NCI-H748 treated with DMSO at 0.1 percent for 48 hours (cell line): ENCODE measurements at places on chromosomes 5 and 9.

- no peak for DNase-seq
These were observed 9.4 kb upstream of the DELE1 start for GRCh38 chr5:141914199-141914743.

DNA sequence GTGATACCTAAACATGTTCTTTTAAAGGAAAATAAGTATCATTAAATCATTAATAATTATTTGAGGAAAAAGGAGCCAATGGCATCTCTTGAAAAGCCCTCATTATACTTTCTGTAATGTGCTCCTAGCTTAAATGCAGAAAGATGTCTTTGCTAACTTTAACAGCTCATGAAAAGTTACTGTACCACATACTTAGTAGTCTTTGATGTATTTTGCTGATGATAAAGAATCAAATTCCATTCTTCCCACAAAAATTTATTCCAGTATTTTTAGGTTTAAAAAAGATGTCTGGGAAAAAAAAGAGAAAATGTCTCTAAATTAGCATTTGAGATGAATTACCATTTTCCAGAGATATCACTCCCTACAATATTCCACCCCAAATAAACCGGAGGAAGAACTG lies 112.5 kb downstream of the PPP2R2B start:
- no peak for DNase-seq

GRCh38 chr9:111036429-111036789 lies 1.9 kb downstream of the LPAR1 start:
- peak; percentile 3 for DNase-seq

DNA sequence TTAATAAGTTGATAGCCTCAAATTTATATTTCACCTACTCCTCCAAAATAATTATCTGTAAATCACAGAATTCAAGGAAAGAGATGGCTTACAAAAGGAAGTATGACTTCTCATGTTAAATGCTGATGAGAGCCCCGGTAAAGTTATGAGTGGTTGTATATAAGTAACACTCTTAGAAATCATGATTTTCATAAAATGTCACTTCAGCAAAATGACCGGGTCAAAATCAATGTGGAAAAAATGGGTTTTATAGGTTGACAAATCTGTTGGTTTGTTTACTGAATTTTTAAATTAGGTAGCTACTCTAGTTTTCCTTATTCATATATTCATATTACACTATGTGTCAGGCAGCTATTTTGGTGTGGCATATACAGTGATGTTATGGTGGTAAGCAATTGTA lies 1131.0 kb downstream of the TAF11L14 start:
- no peak for DNase-seq

DNA sequence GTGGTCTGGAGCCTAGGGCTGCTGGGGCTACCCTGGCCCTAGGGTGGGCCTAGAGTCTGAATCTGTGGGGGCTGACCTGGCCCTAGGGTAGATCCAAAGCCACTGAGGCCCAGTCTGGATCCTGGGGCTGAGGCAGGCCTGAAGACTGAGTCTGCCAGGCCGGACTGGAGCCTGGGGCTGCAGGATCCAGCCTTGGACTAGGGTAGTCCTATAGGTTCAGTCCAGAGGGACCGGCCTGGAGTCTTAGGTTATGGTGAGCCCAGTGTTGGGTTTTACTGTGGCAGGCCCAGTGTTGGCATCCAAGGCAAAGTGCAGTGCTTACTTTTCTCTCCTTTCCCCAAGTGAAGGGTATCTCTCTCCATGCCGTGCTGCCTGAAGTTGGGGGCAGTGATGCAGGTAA lies 227.9 kb upstream of the TAS2R1 start:
- DNase-seq, result no peak

DNA sequence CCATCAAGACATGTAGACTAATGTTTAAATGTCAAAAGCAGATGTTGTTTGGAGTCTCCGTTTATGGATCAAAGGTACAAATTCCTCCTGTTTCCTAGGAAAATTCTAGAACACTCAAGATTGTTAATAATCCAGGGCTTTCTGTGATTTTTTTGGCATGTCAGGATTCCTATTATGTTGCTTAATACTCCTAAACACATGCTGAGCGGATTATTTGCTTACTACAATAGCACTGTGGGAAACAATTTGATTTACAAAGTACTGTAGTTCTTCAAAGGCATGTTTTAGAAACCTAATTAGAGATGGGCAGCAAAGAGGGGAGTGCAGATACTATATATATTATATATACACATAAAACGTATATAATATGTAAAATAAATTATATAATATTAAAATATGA lies 19.0 kb upstream of the SCAMP1 start:
- peak; percentile 7 for DNase-seq

DNA sequence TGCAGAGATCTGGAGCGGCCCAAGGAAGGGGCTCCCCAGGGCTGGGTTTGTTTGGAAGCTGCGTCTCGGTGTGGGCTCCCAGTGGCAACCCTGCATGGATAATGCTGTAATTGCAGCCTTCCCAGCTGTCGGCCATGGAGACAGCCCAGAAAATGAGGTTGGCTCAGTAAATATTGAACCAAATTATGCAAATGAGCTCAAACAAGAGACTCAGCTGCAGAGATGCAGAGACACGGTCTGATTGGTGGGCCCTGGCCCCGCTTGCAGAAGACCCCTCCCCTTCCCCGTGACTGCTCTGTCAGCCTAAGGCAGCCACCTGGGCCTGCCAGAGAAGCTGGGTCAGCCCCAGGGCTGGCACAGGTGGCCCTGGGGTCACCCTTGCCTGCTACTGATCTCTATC lies 75.9 kb downstream of the RAD23B start:
- DNase-seq, result peak; percentile 90

GRCh38 chr5:43007911-43008362 lies 32.2 kb downstream of the ANXA2R start:
- peak; percentile 98 for DNase-seq

GRCh38 chr5:54194318-54194717 lies 116.1 kb downstream of the ARL15 start:
- DNase-seq, result no peak

- no peak for DNase-seq
These were observed 37.7 kb upstream of the RAPGEF6 start for GRCh38 chr5:131672776-131673175.

DNA sequence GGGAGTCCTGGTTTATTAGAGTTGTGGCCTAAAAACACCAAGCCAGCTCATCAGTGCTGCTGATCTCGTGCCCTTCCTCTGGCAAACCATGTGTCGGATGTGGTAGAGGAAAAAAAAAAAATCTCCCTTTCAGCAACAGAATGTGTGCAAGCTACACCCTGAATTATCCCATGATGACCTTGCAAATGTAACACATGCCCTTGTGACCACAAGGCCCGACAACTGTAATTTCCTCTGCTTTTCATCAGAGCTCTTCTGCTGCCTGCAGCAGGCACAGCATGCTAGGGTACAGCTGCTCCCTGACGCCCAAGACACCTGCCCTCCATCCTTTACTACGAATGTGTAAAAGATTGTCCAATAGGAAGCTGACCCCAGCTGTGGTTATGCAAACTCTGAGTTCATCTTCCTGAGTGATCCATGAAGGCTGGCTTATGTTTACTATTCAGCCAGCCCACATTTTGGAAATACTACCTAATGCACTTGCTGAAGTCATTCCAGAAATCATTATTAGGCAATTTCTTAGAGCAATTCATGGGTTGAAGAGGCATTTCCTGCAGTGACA lies 14.6 kb upstream of the BNC2 start:
- DNase-seq, result no peak

GRCh38 chr5:107444300-107444699 lies 226.4 kb downstream of the EFNA5 start:
- no peak for DNase-seq

- DNase-seq, result peak; percentile 59
These were observed 11.4 kb downstream of the ASTN2 start for GRCh38 chr9:117403403-117403811.

DNA sequence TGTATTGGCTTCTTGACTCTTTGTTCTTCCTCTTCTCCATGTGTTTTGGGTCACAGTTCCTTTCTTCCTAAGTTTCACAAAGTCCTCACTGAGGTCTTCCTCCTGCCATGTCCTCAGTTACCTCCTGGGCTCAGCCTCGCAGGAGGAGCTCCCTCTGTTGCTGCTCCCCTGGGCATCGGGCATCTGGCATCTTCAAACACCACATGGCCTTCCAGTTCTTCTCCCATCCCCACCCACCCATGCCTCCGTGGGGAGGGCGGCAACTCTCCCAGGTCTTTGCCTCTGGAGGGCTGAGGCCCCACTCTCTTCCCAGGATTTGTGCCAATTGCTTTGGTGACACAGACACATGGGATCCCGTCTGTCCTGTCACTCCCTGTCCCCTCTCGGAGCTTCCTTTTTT lies 22.8 kb downstream of the MRPL36 start:
- no peak for DNase-seq

DNA sequence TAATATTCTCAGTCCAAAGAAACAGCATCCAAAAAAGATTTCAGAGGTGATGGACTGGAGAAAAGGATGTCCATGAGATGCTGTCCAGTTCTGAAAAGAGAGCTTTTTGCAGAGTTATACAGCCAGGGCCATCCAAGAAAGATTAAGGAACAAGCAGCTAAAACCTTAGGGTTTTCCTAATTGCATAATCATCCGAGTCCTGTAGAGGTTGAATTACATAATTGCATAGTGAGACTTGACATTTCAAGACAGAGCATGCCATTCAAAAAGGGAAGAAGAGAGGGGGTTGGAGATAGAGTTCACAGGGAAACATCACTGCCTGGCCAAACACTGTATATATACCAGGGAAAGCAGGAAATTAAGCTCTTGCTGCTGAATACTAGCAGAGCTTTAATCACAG lies 1729.2 kb upstream of the WWC1 start:
- DNase-seq, result no peak

- no peak for DNase-seq
These were observed 50.0 kb upstream of the GOLPH3 start for GRCh38 chr5:32223972-32224609.
